Astrocyte of the spinal cord (primary cell): ENCODE measurements at places on chromosomes 1 and 21.
A peak's percentile ranks its signal among the peaks of the same experiment; 100 is the strongest.

DNA sequence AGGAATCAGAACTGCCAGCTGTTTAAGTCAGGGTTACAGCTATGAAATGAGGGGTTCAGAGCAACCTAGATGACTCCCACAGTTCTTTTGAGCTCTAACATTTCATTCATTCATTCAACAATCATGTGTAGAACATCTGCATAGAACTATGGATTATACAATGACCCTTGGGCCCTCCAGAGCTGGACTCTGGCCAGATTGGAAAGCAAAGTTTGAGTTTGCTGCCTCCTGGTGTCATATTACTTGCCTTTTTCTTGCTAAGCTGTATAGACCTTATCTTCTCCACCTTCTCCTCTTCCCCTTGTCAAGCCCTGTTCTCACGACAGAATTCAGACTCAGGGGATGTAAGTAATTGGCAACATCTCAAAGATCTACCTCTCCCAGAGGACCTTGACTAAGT lies 4.0 kb downstream of the CASQ2 start:
- DNase-seq = peak; percentile 13

DNA sequence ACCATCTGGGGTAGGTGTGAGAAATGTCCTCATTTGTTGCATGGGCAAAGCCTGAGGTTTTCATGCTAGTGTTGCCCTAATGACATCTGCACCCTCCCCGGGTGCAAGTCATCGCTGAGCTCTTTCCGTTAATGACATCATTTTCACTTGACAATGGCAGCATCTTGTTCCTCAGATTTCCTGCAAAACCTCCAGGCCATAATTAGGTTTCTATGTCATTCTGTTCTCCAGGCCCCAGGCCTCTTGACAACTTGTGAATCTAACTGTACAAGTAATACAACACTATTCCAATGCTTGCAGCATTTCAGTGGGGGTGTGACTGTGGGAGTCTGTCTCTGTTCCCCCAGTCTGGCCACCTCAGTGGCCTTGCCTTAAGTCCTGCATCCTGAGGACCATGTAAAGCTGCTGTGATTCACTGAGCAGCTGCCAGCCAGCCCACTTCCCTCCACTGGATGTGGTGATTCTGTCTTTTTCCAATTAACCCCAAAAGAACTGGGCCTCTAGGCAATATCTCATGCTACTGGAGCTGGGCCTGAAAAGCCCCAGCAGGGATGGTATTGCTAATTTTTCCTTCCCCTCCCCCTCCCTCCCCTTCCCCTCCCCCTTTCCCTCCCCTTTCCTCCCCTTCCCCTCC lies 22.8 kb downstream of the RAB7B start:
- DNase-seq = no peak

GRCh38 chr1:23757812-23758211 lies 14.5 kb downstream of the ELOA start:
- no peak for DNase-seq

DNA sequence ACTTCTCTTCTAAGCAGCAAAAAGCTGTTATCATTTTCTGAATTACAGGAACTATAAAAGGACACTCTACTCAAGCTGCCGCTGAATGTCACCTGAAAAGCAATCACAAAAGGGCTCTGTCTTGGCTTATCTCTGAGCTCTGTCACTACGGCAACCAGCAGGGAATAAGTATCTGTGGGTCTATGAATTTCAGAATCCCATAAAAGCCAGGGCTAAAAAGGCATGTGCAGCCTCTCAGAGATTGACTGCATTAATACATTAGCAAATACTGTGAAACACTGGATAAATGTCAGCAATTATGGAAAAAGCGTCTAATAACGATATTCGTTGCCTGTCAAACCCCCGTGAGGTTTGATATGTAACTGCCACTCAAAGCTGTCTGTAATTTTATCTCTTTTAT lies 210.2 kb upstream of the DMRTA2 start:
- no peak for DNase-seq

DNA sequence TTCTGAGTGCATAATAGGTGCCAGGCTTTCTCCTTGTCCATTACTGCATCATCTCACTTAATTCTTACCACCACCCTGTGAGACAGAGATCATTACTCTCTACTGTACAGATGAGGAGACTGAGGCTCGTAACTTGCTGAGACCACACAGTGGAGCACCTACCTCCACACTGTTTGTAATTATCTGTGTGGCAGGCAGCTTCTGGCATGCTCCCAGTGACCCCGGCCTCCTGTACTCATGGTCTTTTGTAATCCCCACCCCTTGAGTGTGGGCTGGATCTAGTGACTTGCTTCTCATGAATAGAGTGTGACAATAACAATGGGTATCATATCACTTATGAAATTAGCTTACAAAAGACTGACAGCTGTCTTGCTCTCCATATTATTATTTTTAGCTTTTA lies 407.3 kb downstream of the MATN1 start:
- no peak for DNase-seq

DNA sequence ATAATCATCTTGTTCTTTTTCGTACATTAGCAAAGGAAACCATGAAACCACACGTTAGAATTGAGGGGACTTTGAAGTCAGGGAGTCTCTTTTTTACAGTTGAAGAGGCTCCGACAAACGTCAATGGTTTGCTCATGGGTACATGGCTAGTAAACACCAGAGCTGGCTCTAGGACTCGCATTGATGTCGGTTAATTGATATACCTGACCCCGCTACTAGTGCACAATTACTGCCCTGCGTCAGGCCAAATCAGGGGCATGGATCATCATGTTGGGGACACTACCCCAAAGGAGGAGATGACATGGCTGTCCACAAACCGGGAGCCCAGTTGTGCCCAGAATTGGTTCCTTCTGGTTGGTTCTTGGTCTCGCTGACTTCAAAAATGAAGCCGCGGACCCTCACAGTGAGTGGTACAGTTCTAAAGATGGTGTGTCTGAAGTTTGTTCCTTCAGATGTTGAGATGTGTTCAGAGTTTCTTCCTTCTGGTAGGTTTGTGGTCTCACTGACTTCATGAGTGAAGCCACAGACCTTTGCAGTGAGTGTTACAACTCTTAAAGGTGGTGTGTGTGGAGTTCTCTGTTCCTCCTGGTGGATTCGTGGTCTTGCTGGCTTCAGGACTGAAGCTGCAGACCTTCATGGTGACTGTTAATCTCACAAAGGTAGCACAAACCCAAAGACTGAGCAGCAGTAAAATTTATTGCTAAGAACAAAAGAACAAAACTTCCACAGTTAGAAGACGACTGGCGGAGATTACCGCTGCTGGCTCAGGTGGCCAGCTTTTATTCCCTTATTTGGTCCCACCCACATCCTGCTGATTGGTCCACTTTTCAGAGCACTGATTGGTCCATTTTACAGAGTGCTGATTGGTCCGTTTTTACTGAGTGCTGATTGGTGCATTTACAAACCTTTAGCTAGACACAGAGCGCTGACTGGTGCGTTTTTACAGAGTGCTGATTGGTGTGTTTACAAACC lies 126.9 kb upstream of the ERRFI1 start:
- no peak for DNase-seq

DNA sequence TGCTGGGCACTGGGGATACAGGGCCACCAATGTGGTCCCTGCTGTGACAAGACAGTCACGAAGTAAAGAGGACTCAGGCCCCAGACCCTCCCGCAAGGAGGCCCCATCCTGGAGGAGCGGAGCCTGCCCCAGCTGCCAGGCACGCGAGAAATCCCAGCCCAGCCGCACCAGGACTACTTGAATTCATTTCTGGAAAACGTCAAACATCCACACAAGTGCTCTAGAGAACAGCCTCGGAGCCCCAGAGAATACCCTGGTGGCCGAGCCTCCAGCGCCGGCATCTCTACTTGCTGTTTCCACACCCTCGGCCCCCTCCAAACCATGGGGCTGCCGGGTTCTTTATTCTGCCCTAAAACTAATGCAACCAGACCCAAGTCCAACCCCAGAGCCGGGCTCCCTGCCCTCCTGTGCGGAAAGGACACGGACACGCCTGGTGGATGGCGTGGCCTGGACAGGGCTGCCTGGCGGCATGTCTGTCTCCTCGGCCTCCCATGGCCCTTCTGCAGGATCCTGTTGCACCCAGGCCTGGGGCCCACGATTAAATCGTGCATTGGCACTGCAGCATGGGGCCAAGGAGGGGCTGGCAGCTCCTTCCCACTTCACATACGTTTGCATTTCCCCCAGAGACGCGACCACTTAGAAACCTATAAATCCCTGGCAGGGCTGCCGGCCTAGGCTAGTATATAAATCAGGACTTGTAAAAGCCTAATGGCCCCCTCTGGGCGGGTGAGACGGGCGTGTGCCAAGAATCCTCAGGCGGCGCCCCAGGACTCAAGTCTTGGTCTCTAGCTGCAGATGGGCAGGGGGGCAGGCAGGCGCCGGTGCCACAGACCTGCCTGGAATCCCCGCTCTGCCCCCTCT lies 41.2 kb downstream of the DMRTB1 start:
- DNase-seq = no peak

DNA sequence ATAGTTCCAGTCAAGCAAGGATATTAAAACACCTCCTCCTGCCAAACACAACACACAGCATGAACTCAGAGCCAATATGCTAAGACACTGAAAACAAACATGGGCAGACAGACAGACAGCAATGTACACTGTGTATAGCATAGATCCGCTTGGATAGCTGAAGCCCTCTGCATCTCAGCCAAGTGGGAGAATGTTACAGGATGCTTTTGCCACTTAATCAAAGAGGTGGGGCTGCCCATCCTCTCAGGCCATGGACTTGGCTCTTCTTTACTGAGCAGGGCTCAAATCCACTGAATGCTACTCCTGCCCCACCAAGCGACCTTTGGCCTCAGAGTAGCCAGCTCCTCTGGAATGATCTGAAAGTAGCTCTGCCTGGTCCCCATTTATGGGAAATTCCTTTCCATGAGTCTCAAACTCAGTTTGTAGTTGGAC lies 64.7 kb upstream of the NGF start:
- peak; percentile 57 for DNase-seq

DNA sequence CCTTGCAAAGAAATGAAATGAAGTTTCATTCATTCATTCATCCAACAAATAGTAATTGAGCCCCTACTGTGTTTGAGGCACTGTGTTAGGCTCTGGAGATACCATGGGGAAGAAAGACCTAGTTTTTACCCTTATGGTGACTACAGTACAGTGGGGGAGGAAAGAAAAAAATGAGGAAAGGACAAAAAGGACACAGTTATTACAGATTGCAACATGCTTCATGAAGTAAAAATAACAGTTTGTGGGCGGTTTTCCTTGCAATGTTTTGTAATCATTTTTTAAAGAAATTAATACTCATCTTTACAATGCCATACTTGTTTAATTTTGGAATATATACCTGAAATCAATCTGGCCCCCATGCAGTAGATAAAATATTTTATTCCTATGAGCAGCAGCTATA lies 120.3 kb downstream of the TM2D1 start:
- DNase-seq = no peak
